T-cell (primary cell): ENCODE measurements at places on chromosomes 5 and 9. TPM values are rescaled to one million over a fixed set of nuclear protein-coding genes. Genes with fewer than 3 reads are reported as not detected.

GRCh38 chr5:136058039-136058971 is 29.5 kb downstream of the TGFBI start:
- no peak for DNase-seq

- DNase-seq: no peak
These were observed 409.2 kb downstream of the BNC2 start for GRCh38 chr9:16461137-16461840.

DNA sequence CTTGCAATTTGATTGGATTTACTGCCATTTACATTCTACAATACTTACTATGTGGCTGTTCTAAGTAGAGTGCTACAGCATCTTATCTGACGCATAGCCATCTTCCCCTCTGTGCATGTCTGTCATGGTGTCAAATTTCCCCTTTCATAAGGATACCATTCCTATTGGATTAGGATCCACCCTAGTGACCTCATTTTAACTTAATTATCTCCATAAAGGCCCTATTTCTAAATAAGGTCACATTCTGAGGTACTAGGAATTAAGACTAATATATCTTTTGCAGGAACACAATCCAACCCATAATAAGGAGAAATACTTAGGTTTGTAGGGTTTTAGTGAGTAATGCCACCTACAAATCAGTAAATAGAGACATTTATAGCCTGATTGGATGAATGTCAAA is 268.0 kb downstream of the ADAMTSL1 start:
- DNase-seq: no peak

DNA sequence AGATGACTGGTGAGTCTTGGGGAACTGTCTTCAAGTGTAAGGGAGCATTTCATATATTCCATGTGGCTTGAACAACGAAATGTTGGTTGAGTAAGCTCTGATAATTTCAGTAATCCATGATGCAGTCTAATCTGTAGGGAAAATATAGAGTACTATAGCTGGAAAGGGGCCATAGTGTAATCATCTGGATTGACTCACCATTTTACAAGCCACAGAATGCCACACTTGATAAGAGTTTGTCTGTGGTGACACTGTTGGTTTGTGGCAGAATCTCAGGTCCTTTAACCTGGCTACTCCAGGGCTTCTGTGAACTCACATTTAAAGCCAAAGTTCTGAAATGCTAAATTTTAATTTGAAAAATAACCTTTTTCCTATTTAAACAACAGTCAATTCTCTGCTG is 16.3 kb upstream of the MAML1 start:
- no peak for DNase-seq

PDCD1LG2 gene
- 0.54 TPM for total RNA-seq

DNA sequence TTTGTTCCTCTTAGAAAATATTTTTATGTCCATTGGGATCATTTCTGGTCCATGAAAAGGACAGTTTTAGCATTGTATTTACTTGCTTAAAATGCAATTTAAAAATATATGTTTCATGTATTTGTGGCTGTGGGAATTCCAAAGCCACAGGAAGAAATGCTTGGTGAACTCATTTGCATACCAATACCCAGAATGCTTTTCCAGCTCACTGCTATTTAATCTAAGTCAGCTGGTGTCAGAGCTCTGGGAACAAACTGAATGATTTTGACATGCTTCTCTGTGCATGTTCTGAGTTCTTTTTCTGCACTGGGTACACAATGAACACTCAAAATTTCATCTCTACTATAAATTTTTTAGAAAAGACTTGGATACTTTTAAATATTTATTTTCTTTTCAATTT is 482.8 kb upstream of the ARRDC3 start:
- DNase-seq: no peak

FAXDC2 gene
- total RNA-seq: 0.29 TPM

DNA sequence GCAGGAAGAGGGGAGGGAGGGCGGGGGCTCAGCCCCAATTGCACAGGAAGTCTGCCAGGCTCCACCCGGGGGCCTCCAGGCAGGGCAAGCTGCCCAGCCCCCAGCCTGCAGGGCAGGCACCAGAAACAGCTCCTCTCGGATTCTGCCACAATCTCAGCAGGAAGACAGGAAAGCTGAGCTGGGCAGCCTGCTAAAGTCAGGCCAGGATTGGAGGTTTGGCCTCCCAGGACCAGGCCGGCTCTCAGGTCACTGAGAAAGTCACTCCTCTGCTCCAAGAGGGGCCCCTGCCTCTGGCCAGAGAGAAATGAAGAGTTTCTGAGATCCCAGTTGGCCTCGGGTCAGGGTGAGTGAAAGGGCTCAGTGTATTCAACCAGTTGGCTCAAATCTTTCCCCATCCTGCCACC is 54.6 kb upstream of the STXBP1 start:
- DNase-seq: peak; percentile 14

WDR31 gene
- 1.6 TPM for total RNA-seq

OLFML2A gene
- total RNA-seq: 0.18 TPM

DNA sequence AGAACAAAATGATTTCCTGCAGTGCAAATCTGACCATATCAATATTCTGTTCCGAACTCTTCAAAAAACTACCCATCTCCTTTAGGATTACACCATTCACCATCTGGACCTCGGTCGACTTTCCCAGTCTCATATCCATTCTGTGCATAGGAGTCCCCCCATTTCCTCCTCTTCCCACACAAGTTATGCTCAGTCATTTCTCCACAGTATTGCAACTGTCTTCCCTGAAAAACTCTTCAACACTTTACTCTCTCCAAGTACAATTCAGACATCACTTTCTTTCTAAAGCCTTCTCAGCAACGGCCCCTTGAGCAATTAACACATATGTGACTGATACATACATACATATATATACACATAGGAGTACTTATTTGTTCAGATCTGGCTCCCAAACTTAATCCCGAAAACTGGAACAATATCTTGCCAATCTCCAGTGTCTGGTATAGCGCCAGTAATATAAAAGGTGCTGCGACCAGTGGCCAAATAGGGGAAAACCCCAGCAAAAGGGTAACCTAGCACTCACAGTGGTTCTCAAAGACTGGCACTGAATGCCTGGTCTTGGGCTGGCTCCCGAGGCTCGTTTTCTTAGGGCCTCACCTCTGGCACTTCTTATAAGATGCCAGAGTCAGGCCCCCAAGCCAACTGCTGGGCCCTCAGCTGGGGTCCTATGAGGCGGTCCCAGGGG is 629 bp downstream of the ZBTB26 start:
- no peak for DNase-seq

DNA sequence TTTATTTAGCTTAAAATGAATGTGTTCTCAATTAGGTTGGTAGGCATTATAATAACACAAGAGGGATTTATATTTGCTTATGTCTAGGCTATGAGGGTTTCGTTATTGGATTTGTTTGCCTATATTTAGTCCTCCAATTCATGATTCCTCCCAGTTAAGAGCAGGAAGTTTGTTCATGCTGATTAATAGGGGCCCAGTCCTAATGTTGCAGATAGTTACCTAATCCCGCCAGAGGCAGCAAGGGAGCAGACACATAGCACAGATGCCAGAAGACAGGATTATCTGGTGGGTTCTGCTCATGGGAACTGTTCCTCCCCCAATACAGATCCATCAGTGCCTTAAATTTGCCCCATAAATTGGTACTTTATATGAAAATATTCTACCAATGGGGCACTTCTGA is 100.8 kb upstream of the TLE4 start:
- DNase-seq: no peak
